Suprapubic skin (tissue), 4 donors: ENCODE measurements at places on chromosomes 4 and X. TPM values are rescaled to one million over a fixed set of nuclear protein-coding genes. Genes with fewer than 3 reads are reported as not detected.

DNA sequence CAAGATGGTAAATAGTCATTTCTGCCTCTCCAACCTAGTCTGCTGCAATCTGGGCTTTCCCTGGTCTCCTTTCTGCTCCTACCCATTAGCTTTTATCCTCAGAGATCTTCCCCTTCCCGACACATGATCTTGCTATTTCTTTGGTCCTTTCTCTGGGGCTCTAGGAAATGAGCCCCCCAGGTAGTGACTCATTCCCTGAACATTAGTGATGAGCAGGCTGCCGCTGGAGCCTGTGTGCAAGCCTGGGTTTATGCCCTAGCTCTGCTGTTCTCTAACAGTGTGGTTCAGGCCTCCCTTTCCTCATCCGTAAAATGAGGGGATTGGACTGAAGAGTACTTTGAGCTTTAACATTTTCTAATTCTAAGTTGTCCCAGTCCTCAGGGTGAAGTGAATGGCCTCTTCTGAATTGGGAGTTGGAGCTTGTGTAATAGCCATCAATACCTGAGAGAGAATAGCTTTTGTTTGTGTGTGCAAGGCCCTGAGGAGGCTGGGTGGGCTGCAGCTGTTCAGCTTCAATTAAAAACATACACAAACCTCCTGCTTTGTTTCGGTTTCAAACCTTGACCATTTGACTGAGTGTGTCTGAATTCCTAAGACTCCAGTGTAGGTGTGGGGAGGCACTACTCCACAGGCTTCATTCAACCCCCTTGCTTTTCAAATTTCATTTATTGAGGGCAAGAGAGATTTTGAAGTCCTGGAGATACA, 115.6 kb upstream of the SCML1 start:
- no peaks in the 10 kb centered on the region for H3K27me3 ChIP-seq
- no peak for DNase-seq
- H3K4me1 ChIP-seq, result no peaks in the 10 kb centered on the region

DNA sequence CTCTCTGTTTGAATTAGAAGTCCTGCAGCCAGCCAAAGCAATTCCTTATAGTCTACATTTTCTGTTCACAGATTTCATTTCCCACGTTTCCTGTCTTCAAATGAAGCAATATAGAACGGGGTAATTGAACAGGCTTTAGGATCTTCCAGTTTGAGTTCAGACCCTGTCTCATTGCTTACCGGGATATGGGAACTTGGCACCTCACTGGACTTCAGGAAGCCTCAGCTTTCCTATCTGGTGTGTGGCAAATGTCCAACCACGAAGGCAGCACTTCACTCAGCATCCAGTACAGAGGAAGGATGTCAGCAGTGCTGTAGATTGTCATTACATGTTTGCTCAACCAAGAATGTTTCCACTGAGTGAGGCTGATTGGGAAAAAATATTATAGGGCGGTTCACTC, 271.1 kb upstream of the ZFP42 start:
- no peaks in the 10 kb centered on the region for H3K27me3 ChIP-seq
- no peaks in the 10 kb centered on the region for H3K36me3 ChIP-seq
- no peak overlapping the region for H3K27ac ChIP-seq
- H3K4me3 ChIP-seq, result no peak overlapping the region
- H3K4me1 ChIP-seq, result no peaks in the 10 kb centered on the region

Gene JADE1
- 14.0 TPM for total RNA-seq

- H3K4me1 ChIP-seq, result no peaks in the 10 kb centered on the region
- H3K4me3 ChIP-seq, result no peak overlapping the region
- DNase-seq, result no peak
- no peaks in the 10 kb centered on the region for H3K27me3 ChIP-seq
- H3K27ac ChIP-seq, result no peak overlapping the region
Observed at GRCh38 chrX:116031331-116031730, 139.2 kb upstream of the AGTR2 start.

Gene AP1AR
- total RNA-seq, result 15.8 TPM

- no peak overlapping the region for H3K27ac ChIP-seq
- DNase-seq, result no peak
- no peak overlapping the region for H3K4me3 ChIP-seq
- no peaks in the 10 kb centered on the region for H3K4me1 ChIP-seq
- no peaks in the 10 kb centered on the region for H3K36me3 ChIP-seq
Observed at GRCh38 chr4:156101571-156101970, 147.9 kb upstream of the CTSO start.
